Mononuclear cell (primary cell): ENCODE measurements at places on chromosomes 5 and 9. TPM values are rescaled to one million over a fixed set of nuclear protein-coding genes. Genes with fewer than 3 reads are reported as not detected.

Gene CYLC2
- not detected for total RNA-seq

Gene SH2D3C
- 12.6 TPM for total RNA-seq

Gene PCDHGA4
- total RNA-seq, result 0.21 TPM

Gene SLC23A1
- total RNA-seq, result not detected

Gene FGF10
- total RNA-seq, result not detected

Gene NTRK2
- total RNA-seq, result 0.10 TPM

Gene ANKRD18A
- 2.0 TPM for total RNA-seq

Gene ZNF454
- not detected for total RNA-seq

Gene SLC36A2
- total RNA-seq, result not detected

Gene FGF1
- total RNA-seq, result not detected

Gene GRM6
- total RNA-seq, result not detected

Gene VDAC1
- total RNA-seq, result 94.9 TPM

Gene SAXO1
- 0.10 TPM for total RNA-seq

Gene SOX30
- not detected for total RNA-seq

Gene PLAC8L1
- total RNA-seq, result not detected

Gene PCDHB6
- total RNA-seq, result not detected

Gene FRRS1L
- total RNA-seq, result under 0.01 TPM

Gene SLC28A3
- 0.10 TPM for total RNA-seq

Gene SLC6A19
- total RNA-seq, result not detected

Gene IRX2
- total RNA-seq, result not detected

Gene SIL1
- 12.4 TPM for total RNA-seq

Gene WHRN
- 4.7 TPM for total RNA-seq

Gene BRINP1
- not detected for total RNA-seq

Gene ENTPD2
- total RNA-seq, result not detected

Gene IFNA2
- total RNA-seq, result 0.21 TPM

Gene CCNJL
- 0.94 TPM for total RNA-seq

Gene TEX48
- total RNA-seq, result not detected

Gene SVEP1
- total RNA-seq, result not detected

Gene MARCHF6
- 140 TPM for total RNA-seq

Gene CARTPT
- total RNA-seq, result not detected
